ENCODE measurements at places on chromosomes 12 and 14.

GRCh38 chr12:94536040-94536965 is 76.6 kb upstream of the CEP83 start:
- DNase-seq: no peak

- no peak for DNase-seq
Observed at GRCh38 chr12:28060871-28061270, 88.3 kb upstream of the PTHLH start.

- no peak for DNase-seq
Observed at GRCh38 chr12:28878629-28879028, 270.4 kb upstream of the FAR2 start.

DNA sequence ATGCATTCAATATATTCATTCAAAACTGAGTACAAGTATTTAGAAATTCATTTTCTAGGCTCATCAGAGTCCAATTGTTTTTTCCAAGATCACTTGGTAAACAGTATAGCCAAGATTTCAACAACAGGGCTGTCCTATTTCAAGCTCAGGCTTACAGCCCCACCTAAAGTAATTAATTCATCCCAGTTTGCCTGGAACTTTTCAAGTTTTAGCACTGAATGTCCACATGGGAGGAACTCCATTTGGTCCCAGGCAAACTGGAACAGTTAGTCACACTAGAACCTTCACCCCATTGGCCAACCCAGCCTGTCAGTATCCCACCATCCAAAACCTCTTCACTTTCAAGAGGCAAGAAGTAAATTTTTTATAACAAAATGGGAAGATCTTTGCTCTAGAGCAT is 210.9 kb downstream of the DPY19L2 start:
- DNase-seq: no peak

DNA sequence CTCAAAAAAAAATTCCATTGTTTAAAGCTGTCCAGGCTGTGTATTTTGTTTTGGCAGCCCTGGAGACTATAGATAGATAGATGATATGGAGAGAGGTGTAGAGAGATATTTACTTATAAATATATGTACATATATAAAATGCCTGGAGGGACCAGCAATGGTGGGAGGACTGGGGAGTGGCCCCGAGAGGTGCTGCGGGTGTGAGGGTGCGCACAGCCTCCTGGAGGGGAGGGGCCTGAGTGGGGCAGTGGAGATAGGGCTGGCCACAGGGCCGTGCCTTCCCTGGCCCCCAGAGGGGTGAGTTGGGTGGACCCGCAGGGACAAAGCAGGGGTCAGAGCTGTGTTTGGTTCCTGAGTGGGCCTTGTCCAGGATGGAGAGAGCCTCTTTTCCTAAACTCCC is 6.5 kb downstream of the ADSS1 start:
- DNase-seq: no peak

GRCh38 chr14:63676615-63677014 is 34.9 kb upstream of the WDR89 start:
- DNase-seq: no peak

Measured in hematopoietic multipotent progenitor cell treated with erythropoietin and hydrocortisone succinate and interleukin-3 and kit ligand, for 15 days (in vitro differentiated cells).